Naive thymus-derived CD8-positive, alpha-beta T cell (primary cell): ENCODE measurements at places on chromosomes 6 and 20. TPM values are rescaled to one million over a fixed set of nuclear protein-coding genes. Genes with fewer than 3 reads are reported as not detected.
A peak's percentile ranks its signal among the peaks of the same experiment; 100 is the strongest.

GRCh38 chr6:6655805-6656251, 67.3 kb downstream of the LY86 start:
- peak overlapping the region; percentile 71 for H3K4me3 ChIP-seq
- H3K27ac ChIP-seq = peak overlapping the region; percentile 90
- no peaks in the 10 kb centered on the region for H3K36me3 ChIP-seq
- H3K4me1 ChIP-seq = peaks cover 84% of the 10 kb centered on the region
- H3K27me3 ChIP-seq = no peaks in the 10 kb centered on the region
- DNase-seq = no peak

- H3K4me3 ChIP-seq = peak overlapping the region; percentile 80
- H3K27me3 ChIP-seq = peaks cover 3% of the 10 kb centered on the region
- peaks cover 25% of the 10 kb centered on the region for H3K4me1 ChIP-seq
- H3K36me3 ChIP-seq = no peaks in the 10 kb centered on the region
- no peak for DNase-seq
Observed at GRCh38 chr6:45830441-45831139, 185.1 kb downstream of the CLIC5 start.

DNA sequence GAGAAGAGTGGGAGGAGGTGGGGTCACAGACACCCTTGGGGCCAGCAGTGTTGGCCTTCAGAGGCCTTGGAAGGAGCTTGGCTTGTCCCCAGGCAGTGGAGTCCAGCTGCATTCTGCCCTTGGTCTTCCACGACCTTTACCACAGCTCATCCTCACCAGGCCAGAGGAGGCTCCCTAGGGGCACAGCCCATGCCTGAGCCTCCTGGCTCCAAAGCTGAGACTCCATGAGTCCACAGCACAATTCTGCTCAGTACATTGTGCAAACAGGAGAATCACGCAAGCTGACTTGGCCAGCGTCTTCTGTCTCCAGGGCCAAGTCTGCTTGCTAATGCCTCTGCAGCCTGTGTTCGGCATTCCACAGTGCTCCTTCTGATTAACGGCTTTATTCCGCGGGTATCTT, 337.2 kb downstream of the SMOC2 start:
- DNase-seq = no peak
- H3K27ac ChIP-seq = no peak overlapping the region
- H3K36me3 ChIP-seq = peaks cover under 1% of the 10 kb centered on the region
- no peak overlapping the region for H3K4me3 ChIP-seq
- H3K27me3 ChIP-seq = peaks cover 16% of the 10 kb centered on the region

SLC52A3 gene
- total RNA-seq = not detected

GRCh38 chr6:15842727-15843117, 179.9 kb upstream of the DTNBP1 start:
- no peaks in the 10 kb centered on the region for H3K36me3 ChIP-seq
- H3K4me1 ChIP-seq = no peaks in the 10 kb centered on the region
- no peak overlapping the region for H3K4me3 ChIP-seq
- no peak for DNase-seq
- no peak overlapping the region for H3K27ac ChIP-seq

DNA sequence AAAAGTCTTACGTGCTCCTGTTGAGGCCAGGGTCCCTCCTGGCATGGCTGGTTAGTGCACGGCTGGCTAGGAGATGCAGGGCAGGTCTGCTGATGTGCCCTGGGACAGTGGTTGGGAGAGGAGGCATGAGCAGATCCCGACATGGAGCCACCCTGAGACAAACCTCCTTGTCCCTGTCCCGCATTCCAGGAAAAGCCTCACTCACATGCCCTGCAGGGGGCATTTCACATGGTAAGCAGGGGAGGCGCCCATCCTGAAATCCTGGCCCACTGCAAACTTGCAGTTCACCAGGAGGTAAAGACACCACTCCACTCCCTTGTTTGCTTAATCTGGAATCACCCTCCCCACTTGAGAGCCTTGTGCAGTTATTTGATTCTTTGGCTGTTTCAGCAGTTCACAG, 116.7 kb upstream of the SLC24A3 start:
- H3K27me3 ChIP-seq = peaks cover 2% of the 10 kb centered on the region
- DNase-seq = no peak
- H3K4me3 ChIP-seq = no peak overlapping the region
- H3K4me1 ChIP-seq = no peaks in the 10 kb centered on the region

SPEF1 gene
- 0.33 TPM for total RNA-seq

- no peaks in the 10 kb centered on the region for H3K36me3 ChIP-seq
- no peak for DNase-seq
- H3K27ac ChIP-seq = peak overlapping the region; percentile 88
- H3K4me1 ChIP-seq = peaks cover 100% of the 10 kb centered on the region
Observed at GRCh38 chr6:159981403-159982245, 12.7 kb downstream of the IGF2R start.

SRMS gene
- total RNA-seq = not detected

MLN gene
- total RNA-seq = not detected

PDYN gene
- total RNA-seq = not detected

DNA sequence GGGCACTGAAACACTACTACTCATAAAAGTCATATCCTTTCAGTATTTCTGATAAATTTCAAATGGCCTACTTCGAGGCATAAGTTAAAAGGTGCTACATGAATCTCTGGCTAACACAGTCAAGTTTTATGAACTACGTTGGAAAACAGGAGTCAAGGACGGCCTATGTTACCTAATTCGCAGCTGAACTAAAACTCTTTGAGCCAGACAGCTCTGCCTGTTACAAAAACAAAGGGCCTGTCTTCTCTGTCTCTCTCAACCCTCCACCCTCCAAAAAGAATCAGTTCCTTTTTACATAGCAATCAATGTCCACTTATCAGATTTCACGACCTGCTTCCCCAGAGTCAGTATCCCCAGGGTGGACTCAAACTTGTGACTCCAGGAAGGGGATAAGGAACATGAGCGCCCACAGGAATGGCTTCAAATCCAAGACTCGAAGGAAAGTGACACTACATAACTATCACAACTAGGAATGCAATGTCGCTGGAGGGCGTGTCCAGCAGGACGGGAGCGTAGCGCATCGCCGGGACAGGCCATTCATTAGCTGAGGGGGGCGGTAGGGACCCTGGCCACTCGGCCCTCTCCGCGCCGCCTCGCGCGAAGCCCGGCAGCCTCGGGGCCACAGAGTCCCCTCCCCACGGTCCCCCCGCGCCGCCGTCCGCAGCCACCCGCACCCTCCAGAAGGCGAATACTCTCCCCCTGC, 591 bp downstream of the IBTK start:
- no peaks in the 10 kb centered on the region for H3K36me3 ChIP-seq
- H3K4me3 ChIP-seq = peak overlapping the region; percentile 99
- H3K4me1 ChIP-seq = peaks cover 47% of the 10 kb centered on the region
- DNase-seq = no peak
- peak overlapping the region; percentile 99 for H3K27ac ChIP-seq
- H3K27me3 ChIP-seq = no peaks in the 10 kb centered on the region

VSTM2L gene
- not detected for total RNA-seq

- H3K4me3 ChIP-seq = no peak overlapping the region
- H3K36me3 ChIP-seq = no peaks in the 10 kb centered on the region
- H3K4me1 ChIP-seq = peaks cover 12% of the 10 kb centered on the region
- H3K27me3 ChIP-seq = peaks cover 35% of the 10 kb centered on the region
- H3K27ac ChIP-seq = no peak overlapping the region
Observed at GRCh38 chr6:143675382-143675900, 2.3 kb upstream of the PHACTR2 start.

DNA sequence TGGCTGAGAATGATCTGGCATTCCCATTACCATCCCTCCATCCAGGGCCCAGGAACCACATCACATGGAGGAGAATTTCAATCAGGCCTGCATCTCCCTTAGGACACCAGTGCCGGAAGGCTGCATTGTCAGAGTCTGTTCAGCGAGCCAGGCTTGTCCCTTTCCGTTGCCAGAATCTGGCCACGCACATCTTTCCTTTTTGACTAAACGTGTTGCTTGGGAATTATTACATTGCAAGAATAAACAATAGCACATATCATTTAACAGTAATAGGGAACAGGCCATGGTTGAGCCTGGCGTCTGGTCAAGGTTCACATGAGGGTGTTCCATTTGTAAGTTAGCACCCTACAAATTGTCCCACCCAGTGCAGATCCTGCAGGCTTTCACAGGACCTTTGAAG, 42.8 kb downstream of the SOBP start:
- DNase-seq = no peak
- no peaks in the 10 kb centered on the region for H3K4me1 ChIP-seq
- H3K27ac ChIP-seq = no peak overlapping the region
- no peaks in the 10 kb centered on the region for H3K27me3 ChIP-seq
- H3K36me3 ChIP-seq = no peaks in the 10 kb centered on the region

GRCh38 chr6:8149350-8149749, 47.0 kb upstream of the EEF1E1 start:
- H3K27me3 ChIP-seq = peaks cover 13% of the 10 kb centered on the region
- no peaks in the 10 kb centered on the region for H3K4me1 ChIP-seq
- no peak for DNase-seq

- H3K4me1 ChIP-seq = no peaks in the 10 kb centered on the region
- H3K4me3 ChIP-seq = no peak overlapping the region
- no peak overlapping the region for H3K27ac ChIP-seq
- H3K36me3 ChIP-seq = no peaks in the 10 kb centered on the region
Observed at GRCh38 chr6:147738516-147739162, 230.1 kb downstream of the SAMD5 start.

- H3K4me3 ChIP-seq = no peak overlapping the region
- peaks cover 16% of the 10 kb centered on the region for H3K4me1 ChIP-seq
- no peak for DNase-seq
- no peak overlapping the region for H3K27ac ChIP-seq
- peaks cover 49% of the 10 kb centered on the region for H3K36me3 ChIP-seq
Observed at GRCh38 chr20:49054056-49054643, 8.0 kb downstream of the CSE1L start.

DNA sequence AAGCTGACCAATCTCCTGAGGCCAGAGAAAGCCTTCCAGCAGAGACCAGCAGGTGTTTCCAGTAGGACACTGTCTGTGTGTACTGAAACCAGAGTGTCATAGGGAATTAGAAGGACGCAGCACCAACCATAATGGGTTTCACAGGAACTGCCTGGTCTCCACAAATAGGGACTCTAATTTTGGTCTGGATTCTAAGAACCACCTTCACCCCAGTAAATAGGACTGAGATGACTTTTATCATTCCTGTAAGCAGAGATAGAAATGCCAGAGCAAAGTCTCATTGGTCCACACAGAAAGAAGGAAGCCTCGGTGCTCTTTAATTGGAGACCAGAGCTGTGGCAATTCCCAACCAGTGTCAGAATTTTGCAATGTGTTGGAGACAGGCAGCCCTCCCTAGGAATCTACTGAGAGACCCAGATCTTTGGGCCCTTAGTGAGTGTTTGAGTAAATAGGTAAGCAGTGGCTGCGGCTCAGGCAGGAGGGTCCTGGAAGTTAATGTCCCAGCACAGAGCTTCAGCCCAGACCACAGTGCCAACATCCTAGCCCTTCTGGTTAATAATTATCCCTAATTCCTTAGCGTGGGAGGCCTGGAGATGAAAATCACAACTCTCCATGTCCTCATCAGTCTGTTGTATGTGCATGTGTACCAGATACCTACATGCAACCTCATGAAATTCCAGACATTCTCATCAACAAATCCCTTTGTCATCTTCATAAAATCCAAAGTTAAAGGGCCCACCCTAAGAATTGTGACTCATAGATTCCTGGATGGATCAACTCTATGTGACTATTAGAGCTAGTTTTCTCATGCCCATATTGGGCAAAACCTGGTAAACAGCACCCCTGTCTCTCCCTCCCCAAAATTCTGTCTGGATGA, 81.2 kb downstream of the UNC5CL start:
- no peak for DNase-seq
- no peak overlapping the region for H3K27ac ChIP-seq
- H3K27me3 ChIP-seq = no peaks in the 10 kb centered on the region
- H3K4me3 ChIP-seq = no peak overlapping the region
- H3K36me3 ChIP-seq = no peaks in the 10 kb centered on the region
- H3K4me1 ChIP-seq = no peaks in the 10 kb centered on the region

GRCh38 chr6:21666853-21667681, 73.5 kb downstream of the SOX4 start:
- no peak overlapping the region for H3K27ac ChIP-seq
- peaks cover 6% of the 10 kb centered on the region for H3K36me3 ChIP-seq
- peaks cover 34% of the 10 kb centered on the region for H3K4me1 ChIP-seq

DNA sequence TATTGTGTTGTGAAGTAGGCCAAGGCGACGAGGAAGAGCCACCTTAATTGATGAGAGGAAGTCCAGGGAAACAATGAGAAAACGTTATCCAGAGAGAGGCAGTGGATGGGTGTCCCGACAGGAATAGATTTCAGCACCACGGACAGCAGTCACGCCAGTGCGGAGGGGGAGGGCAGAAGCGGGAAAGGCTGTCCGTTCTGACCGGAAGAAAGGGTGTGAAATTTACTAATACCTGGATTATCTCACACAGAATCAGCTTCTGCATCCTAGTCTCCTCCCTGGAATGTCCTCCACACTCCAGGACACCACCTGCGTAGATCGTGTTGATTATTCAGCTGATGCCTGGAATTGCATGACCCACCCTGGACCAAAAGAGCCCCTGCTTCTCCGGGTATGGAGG, 7.4 kb upstream of the BPIFA3 start:
- H3K4me1 ChIP-seq = peaks cover 4% of the 10 kb centered on the region
- H3K36me3 ChIP-seq = no peaks in the 10 kb centered on the region
- H3K4me3 ChIP-seq = no peak overlapping the region

DNA sequence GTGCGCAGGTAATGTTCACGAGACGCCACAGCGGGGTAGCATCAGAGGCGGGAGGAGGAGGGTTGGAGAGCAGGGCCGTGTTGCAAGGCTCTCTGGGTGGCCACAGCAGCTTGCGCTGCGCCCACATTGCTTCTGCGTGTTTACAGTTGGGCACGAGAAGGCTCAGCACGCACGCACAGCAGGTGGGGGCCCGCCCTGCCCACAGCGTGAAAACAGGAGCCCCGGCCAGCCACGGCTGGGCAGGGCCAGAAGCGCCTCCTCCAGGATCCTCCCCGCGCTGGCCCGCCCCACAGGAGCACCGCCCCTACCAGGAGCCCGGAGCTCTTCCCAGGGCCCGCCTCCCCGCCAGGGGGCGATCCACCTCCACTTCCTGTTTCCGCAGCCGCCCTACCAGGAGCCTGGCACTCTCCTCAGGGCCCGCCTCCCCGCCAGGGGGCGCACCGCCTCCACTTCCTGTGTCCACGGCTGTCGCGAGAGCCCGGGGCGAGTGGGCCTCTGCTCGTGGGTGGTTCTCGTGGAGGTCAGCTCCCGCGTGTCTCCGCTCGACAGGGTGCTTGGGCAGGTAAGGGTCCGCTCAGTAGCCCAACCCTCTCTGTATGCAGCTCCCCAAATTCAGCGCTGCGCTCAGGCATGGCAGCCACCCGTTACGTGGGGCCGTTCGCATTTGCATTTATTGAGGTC, at the start of gene FAM50B:
FAM50B (plus strand) TSS at position 449 of the 681 bp plus-strand sequence. CDS start 439 bp downstream, outside the sequence.
- no peaks in the 10 kb centered on the region for H3K27me3 ChIP-seq
- H3K27ac ChIP-seq = peak within 1 kb of the TSS; percentile 77
- H3K4me3 ChIP-seq = peak within 1 kb of the TSS; percentile 83
- DNase-seq = peak; percentile 84
- peaks cover 6% of the 10 kb centered on the region for H3K4me1 ChIP-seq

- H3K27me3 ChIP-seq = no peaks in the 10 kb centered on the region
- H3K4me1 ChIP-seq = no peaks in the 10 kb centered on the region
- no peak overlapping the region for H3K27ac ChIP-seq
- no peak overlapping the region for H3K4me3 ChIP-seq
- DNase-seq = no peak
- H3K36me3 ChIP-seq = peaks cover 60% of the 10 kb centered on the region
Observed at GRCh38 chr6:147384029-147384428, 124.5 kb upstream of the SAMD5 start.

GRCh38 chr6:96990462-96990861, 65.9 kb downstream of the KLHL32 start:
- H3K27ac ChIP-seq = no peak overlapping the region
- DNase-seq = no peak
- no peaks in the 10 kb centered on the region for H3K4me1 ChIP-seq
- H3K27me3 ChIP-seq = no peaks in the 10 kb centered on the region

SYCP2 gene
- total RNA-seq = 8.3 TPM

GRCh38 chr20:38152621-38153221, 12.3 kb downstream of the TGM2 start:
- H3K27ac ChIP-seq = peak overlapping the region; percentile 11
- DNase-seq = no peak
- H3K4me3 ChIP-seq = peak overlapping the region; percentile 44
- H3K36me3 ChIP-seq = no peaks in the 10 kb centered on the region
- peaks cover 12% of the 10 kb centered on the region for H3K4me1 ChIP-seq
